ENCODE measurements at places on chromosomes 2 and 18.

GRCh38 chr2:28431741-28432140 is 39.1 kb downstream of the FOSL2 start:
- no peak for DNase-seq

DNA sequence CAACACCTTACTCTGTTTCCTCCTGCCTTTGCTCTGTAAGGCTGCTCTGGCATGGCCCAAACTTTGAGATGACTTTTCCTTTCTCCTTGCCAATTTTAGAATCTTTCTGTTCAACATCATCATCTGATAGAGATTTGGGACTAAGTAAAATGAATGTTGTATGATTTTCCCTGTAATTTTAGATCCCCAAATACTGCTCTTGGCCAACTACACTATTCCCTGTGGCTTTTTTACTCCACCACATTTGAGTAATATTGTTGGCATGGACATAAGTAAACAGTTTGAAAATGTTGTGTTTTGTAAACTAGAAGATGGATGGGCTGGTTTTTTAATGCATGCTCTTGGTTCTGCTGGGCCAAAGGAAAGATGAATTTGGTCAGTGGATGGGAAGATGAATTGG is 12.1 kb downstream of the LTBP1 start:
- no peak for DNase-seq

- no peak for DNase-seq
Measured at GRCh38 chr2:215672406-215672805, 236.5 kb upstream of the FN1 start.

GRCh38 chr2:168662651-168663208 is 139.7 kb upstream of the NOSTRIN start:
- no peak for DNase-seq

DNA sequence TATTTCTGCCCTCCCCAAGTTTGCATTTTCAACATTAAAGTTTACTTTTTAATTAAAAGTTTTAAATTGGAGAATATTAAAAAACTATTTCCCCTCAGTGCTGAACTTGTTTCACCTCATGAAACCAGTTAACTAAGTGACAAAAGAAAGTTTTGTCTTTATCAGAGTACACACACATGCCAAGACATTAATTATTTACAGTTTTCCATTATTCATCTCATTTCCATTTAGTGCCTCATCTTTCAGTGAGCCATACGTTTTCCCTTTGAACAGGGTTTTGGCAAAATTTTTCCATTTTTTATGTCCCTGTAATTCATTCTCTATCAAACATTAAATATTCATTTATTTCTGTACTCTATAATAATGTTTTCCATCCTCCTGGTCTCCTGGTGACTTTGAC is 53.2 kb downstream of the SF3B1 start:
- DNase-seq = no peak

DNA sequence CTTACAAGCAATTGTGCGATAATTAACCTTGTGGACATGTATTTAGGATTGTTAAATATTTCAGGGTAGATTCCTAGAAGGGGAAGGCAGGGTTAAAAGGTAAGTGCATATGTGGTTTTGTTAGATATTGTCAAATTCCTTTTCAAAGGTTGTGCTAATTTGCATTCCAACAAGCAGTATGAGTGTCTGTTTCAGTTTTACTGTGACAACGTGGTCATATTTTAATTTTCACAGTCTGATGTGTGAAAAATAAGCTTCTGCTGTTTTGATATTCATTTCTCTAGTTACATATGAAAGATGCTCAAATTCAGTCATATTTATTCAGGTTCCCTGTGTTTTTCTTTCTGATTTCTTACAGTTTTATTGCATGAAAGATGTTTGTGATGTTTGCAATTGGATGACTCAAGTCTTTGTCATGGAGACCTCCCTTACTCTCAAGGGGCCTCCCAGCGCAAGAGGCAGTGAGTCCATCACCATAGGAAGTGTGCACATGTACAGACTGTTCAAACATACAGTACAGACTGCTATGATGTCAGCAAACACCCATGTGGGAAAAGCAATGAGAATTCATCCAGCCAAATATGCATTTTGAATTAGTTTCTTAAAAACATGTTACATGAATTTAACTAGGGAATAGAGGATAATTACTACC is 310.8 kb downstream of the GALR1 start:
- DNase-seq = peak; percentile 2

DNA sequence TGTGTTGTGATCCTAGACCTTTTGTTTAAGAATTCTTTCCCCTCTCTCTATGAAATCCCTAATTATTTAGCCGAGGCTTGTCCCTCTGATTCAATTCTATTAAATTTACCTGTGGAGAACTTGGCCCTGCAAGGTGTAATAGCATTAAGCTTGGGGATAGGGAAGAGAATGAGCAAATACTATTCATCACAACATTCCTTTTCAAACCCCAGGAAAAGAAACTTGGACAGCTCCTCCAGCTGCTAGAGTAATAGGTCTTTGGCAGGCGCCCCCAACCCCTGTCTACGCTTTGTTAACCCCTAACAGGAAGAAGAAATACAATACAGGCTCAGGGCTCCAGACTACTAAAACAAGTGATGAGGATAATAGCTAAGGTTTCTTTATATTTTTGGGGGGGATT is 957.0 kb downstream of the CPS1 start:
- no peak for DNase-seq

DNA sequence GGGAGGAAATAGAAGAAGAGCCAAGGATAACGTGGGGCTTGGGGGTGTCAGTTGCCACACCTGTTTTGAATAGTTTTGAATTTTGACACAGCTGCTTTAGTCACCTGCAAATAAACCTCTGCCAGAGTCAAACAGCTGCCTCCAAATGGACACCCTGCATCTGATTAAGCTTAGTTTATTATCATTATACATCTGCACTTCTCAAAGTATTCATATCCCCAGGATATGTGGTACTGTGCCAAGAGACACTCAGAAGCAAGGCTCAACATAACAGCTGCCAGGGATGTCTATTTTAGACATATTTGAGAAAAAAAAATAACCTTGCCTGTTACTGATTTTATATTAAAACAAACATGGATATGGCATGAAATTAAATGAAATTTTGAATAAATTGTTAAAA is 122.5 kb upstream of the WDR75 start:
- no peak for DNase-seq

GRCh38 chr2:48339451-48339850 is 190.5 kb upstream of the STON1 start:
- DNase-seq = no peak

- no peak for DNase-seq
Measured at GRCh38 chr18:72329533-72329932, 214.6 kb downstream of the CBLN2 start.

GRCh38 chr18:79962311-79962710 is 2.1 kb upstream of the HSBP1L1 start:
- DNase-seq = no peak

DNA sequence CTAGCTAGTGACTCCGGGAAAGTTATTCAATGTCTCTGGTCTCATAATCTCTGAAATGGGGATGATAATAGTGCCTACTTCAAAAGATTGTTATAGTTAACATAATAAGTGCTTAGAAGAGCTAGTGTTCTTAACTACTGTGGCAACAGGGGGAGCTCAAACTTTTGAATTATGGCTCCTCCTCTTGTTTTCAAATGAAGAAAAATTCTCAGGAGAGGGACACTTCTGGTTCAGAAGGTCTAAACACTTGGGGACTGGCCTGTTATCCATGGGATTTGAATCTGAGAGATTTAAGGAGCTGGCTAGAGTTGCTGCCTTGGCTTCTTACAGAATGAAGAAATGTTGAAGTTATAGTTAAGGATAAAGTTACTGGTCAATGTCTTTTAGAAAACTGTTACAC is 92.2 kb upstream of the ITGB6 start:
- no peak for DNase-seq

GRCh38 chr18:35577045-35577848 is 4.3 kb upstream of the GALNT1 start:
- peak; percentile 42 for DNase-seq

DNA sequence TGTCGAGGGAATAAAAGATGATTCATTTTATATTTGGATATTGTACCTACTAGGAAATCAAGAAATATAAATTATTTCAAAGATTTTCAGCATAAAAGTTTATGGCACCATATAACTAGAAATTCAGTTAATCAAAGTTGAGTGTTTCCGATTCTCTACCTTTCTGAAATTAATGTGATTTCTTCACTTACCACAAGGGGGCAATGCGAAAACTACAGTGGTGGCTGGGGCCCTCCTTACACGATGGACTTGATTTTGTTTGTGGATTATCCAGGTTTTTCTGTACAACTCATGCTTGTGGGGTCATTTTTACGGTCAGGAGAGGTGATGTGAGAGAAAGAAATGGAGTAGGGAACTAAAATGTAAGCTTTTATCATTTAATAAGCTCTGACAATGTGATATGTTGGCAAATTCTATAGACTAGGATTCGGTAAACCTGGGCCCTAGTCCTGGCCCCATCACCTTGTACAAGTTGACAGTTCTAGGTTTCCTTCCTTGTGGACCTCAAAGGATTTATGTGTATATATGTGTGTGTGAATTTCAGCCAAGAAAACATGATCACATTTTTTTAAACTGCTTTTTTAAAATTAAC is 47.6 kb downstream of the G6PC2 start:
- peak; percentile 11 for DNase-seq

DNA sequence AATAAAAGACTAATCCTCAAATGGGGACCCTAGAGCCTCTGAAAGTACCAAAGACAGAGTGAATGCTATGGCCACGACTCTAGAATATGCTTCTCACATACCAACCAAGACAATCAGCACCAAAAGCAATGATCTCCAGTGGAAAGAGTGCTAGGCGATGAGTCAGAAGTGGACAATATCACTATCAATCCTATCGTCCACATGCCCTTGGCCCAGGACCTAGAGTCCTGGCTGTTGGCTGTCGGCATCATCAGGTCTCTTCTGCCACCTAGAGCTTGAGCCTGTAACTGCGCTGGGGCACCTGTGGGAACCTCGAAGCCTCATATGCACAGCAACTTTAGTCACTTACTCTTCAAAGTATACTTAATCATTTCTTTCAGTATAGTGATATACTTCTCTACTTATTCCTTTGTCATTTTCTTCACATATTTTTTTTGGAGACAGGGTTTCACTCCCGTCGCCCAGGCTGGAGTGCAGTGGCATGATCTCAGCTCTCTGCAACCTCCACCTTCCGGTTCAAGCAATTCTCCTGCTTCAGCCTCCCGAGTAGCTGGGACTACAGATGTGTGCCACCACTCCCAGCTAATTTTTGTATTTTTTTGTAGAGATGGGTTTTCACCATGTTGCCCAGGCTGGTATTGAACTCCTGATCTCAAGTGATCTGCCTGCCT is 29.7 kb downstream of the NOL10 start:
- DNase-seq = peak; percentile 53
